ENCODE measurements at places on chromosomes 1 and 21. TPM values are rescaled to one million over a fixed set of nuclear protein-coding genes. Genes with fewer than 3 reads are reported as not detected.

TSTD1 gene
- total RNA-seq, result 29.8 TPM

DNA sequence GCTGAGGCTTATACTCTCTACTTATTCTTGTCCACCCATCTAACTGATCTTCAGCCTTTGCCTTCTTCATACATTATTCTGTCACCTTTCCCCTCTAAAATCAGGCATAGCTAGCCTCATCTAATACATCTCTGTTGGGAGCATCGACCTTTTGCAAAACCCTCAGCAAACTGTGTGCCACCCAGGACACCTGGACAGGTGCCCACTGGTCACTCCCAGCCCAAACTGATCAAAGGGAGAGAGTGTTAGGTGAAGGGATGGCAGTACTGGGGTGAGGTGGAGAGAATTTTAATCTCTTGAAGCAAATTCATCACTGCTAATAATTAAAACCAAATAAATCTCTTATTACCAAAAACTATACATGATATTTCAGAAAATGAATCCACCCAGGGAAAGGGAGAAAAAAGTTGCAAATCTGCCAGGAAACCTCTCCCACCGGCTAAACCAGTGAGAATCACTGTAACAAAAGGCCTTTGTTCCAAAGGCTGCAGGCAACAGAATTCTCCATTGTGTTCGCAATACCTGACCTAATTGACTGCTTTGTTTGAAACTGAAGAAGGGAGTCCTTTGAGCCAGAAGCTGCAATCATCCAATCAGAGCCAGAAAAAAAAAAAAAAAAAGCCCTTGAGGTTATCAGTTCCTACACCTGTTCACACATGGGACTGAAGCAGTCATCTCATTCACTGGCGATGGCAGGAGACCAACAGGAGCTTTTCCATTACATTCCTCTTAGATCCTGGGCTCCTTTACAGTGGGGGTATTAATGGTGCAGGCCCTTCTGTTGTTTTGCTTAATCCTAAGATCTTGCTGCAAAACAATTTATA lies 172.6 kb downstream of the APP start:
- no peak for DNase-seq

UCHL5 gene
- 78.0 TPM for total RNA-seq

DNA sequence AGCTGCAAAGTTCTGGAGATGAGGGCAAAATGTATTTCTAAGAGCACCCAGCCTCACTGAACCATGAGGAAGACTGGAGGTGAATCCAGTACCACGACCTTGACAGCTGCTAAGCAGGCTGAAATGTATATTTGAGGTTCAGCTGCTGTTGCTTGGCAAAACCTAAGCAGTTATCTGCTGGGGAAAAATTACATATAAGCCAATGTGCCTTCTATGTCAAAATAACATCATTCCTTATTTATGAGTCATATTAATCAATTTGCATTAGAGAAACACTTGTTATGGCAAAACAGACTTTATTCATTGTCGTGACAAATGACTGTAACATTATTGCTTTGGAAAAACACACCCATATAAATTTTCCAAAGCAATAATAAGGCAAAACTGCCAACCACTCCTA lies 560.5 kb upstream of the NR5A2 start:
- no peak for DNase-seq

ICOSLG gene
- 0.40 TPM for total RNA-seq

DMRTA2 gene
- 10.7 TPM for total RNA-seq

- no peak for DNase-seq
These were observed 46.1 kb downstream of the CAMTA1 start for GRCh38 chr1:6831366-6831765.

DNA sequence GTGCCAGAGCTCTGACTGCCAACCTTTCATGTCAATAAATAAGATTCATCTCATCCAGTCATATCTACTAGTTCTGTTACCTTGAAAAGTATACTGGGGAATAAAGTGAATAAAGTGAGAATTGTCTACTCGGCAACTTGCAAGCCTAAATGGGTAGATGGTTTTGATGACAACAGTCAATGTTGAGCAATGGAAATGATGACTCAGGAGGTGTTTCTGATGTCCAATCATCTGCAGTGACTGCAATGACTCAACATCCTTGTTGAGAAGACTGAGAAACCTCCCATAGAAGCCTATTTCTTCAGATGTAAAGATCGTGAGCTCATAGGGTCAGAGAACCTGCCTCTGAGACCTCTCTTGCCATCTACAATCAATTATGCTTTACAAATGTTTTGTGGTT lies 276.4 kb downstream of the SPATA17 start:
- DNase-seq, result no peak

OLFML2B gene
- total RNA-seq, result not detected

TEDDM1 gene
- total RNA-seq, result not detected

GRCh38 chr1:24427545-24427862 lies 11.9 kb downstream of the NIPAL3 start:
- no peak for DNase-seq

FAM177B gene
- total RNA-seq, result 0.57 TPM

DNA sequence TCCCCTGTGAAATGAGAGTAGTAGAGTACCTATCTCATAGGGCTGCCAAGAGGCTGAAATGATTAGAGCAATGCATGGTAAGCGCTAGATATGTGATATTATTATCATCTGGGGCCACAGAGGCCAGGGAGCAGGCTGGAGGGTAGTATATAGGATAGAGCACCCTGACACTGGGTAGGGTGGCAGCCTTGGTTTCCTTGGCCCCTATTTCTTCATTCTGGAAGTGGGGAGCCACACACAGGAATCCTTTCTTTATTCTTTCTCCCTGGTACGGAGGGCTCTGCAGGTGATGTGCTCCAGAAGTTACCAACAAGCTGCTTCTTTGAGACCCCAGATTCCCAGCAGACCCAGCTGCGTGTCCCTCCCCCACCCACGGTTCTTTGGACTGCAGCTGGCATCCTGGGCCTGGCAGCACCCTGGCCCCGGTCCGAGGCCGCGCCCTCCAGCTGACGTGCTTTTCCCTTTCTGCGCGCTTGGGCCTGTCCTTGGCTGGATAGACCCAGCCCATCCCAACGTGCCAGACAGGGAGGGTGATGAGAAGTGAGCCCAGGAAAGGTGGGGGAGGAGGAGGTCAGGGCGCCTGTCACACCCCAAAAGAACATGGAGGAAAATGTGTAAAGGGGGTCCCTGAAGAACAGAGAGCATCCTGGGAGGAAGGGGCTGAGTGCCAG lies 18.2 kb downstream of the INAVA start:
- DNase-seq, result no peak
